Activated CD8-positive, alpha-beta T cell treated with anti-CD3 and anti-CD28 coated beads, Interleukin-2, amount 10 ng/mL, durations not matched to agents 7 days and 5 days (primary cell): ENCODE measurements at places on chromosomes 13 and 19. TPM values are rescaled to one million over a fixed set of nuclear protein-coding genes. Genes with fewer than 3 reads are reported as not detected.

Gene ALOX5AP
- 75.4 TPM for total RNA-seq

Gene CLDN10
- total RNA-seq = not detected

DNA sequence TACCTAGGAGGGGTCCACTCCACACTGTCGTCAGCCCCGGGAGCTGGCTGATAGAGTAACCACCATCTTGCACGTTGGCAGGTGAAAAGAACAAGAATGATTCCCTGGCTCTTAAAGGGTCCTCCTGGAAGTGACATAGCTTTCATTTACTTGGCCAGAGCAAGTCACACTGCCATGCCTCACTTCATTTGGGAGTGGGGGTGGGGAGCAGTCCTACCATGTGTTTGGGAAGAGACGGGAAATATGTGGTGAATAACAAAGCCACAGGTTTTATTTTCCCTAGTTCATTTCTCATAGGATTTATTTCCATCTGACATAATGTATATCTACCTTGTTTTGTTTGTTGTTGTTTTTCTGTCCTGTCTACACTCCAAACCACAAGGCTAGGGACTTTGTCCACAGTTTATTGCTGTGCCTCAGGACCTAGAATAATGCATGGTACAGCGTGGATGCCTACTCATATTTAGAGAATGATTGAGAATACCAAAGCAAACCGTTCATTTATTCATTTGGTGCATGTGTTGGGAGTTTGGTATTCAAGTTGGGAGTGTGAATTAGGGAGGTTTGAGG lies 26.8 kb downstream of the UBAC2 start:
- DNase-seq = no peak

DNA sequence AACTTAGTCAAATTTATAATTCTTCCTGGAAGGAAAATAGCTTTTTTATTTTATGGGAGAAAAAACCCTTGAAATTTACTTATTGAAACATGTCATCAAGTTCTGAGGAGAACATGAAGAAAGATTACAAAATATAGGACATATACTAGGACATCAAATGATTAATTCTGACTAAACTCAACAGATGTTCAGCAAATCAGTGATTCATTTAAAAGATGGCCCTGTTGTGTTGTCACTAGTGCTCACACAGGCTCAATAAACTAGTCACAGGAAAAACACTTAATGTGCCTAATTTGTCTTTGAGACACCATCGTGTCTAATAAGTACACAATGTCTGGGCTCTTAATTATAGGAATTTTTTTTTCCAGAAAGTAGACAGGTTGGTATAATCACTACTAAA lies 223.8 kb upstream of the TMTC4 start:
- no peak for DNase-seq
